ENCODE measurements at places on chromosomes 7 and 10.

DNA sequence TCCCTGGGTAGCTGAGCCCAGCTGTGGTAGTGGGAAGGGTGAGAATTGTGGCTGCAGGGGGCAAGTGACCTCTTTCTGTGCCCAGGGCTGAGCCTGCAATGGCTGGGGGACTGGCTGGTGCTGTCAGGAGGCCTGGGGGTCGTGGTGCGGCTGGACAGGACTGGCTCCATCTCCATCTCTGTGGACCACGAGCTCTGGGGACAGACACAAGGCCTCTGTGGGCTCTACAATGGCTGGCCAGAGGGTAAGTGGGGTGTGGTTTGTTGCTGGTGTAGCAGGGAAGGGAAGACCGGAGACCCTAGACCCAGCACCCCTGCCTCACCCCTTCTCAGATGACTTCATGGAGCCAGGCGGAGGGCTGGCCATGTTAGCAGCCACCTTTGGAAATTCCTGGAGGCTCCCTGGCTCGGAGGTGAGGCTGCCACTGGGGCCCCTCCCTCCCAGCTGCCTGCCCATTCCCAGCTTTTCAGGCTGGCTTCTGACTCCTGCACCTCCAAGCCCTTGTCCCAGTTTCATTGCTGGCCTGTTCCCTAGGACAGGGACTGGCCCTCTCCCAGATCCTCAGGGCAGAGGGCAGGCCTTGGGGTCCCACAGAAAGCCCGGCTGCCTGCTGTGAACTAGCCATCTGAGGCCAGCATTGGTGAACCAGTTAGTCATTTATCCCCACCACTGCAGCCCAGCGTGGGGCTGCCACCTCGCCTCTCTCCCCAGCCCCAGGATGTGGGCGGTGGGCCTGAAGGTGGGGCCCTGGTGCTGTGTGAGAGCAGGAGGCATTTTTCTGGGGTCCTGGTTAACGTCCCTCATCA lies 5.5 kb upstream of the ZNF467 start:
- DNase-seq: no peak

DNA sequence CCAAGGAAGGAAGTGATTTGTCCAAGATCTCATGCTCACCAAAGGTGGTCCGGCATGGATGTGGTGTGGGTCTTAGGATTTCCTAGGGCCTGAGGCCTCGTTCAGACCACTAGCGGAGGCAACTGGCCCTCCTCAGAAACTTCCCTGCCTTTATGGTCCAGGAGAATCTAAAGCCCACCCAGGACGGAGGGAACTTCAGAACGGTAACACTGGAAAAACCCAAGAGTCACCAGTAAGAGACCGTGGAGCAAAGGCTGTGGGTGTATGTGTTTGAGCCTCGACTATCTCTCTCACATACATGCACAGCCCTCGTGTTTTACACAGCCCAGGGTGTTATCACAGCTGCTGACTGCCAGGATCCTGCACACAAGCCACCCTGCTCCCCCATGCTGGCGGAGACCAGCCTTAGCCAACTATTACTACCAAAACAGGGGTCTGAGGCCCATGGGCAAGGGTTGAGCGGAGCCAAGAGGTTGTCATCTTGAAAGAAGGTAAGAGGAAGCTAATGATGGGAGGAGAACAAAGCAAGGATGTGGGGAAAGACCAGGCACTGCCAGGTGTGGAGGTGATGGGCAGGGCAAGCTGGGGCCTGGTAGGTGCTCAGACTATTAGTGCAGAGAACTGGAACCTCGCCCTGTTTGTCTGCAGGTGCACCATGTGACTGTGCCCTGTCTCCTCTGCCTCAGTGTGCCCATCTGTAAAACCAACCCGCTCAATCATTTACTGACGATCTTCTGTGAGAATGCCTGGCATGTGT lies 170.2 kb upstream of the ZMIZ1 start:
- no peak for DNase-seq

- DNase-seq: no peak
These were observed 57.0 kb downstream of the CDC123 start for GRCh38 chr10:12252882-12253546.

DNA sequence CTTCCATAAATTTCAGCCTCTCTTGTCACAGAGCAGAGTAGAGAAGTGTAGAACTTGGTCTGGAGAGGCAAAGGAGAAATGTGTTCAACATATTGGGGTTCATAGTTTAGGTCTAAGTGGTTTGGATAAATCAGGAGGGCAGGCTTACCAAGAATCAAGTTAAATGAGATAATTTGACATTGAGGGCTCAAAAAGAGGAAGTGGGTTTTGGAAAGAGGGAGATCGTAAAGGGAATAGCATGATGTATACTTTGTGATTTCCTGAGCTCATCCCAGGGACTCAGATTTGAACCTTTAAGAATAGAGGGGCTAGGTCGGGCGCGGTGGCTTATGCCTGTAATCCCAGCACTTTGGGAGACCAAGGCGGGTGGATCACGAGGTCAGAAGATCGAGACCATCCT lies 34.7 kb upstream of the NPY start:
- no peak for DNase-seq

DNA sequence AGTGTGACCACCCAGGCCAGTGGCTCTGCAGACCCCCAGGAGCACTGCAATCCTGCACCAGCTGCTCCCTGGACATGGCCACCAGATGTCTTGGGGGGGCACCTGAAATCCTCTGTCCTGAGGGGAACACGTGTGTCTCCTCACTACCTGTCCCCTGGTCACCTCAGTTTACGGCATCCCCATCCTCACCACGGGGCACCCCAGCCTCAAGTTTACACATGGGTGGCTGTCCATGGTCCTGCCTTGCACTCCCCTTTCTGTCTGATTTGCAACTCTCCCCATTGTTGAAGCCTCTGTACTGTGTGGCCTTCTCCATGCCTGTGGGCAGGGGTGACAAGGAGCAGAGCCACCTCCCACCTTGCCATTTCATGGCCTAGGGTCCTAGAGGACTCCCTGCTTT lies 67.2 kb downstream of the RAMP3 start:
- no peak for DNase-seq

GRCh38 chr10:93330824-93331223 lies 151.3 kb downstream of the MYOF start:
- DNase-seq: no peak

GRCh38 chr10:88810196-88810961 lies 7.8 kb downstream of the LIPM start:
- no peak for DNase-seq

DNA sequence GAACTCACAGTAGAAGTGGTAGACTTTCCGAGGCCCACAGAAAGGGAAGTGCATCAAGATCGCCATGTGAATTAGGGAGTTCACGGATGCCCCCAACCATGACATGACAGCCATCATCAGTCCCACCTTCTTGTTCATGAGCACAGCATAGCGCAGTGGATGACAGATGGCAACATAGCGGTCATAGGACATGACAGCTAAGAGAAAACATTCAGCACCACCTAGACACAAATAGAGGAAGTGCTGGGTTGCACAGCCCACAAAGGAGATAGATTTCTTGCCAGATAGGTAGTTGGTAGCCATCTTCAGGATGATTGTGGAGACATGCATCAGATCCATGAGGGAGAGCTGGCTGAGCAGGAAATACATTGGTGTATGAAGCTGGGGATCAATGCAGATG lies 342 bp downstream of the OR2AE1 start:
- DNase-seq: no peak

DNA sequence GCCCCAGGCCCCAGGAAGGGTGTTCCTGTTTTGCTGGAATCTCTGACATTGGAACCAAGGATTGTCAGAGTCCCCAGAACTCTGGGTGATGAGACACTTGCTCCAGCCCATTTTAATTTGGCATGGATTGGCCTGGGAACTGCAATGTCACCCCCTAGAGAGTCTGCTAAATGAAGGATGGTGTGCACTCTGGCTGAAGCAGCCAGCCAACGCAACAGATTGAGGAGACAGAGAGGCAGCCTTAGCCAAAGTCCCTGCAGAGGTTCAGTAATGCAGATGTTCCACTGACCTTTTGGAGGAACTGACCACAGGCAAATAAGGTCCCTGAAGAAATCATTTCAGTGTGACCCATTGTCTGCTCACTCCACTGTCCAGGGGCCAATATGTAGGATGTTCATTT lies 13.4 kb downstream of the LRRC18 start:
- DNase-seq: no peak

GRCh38 chr7:133682364-133683181 lies 429.7 kb downstream of the EXOC4 start:
- DNase-seq: no peak

GRCh38 chr7:40105879-40106473 lies 28.4 kb downstream of the MPLKIP start:
- DNase-seq: no peak

DNA sequence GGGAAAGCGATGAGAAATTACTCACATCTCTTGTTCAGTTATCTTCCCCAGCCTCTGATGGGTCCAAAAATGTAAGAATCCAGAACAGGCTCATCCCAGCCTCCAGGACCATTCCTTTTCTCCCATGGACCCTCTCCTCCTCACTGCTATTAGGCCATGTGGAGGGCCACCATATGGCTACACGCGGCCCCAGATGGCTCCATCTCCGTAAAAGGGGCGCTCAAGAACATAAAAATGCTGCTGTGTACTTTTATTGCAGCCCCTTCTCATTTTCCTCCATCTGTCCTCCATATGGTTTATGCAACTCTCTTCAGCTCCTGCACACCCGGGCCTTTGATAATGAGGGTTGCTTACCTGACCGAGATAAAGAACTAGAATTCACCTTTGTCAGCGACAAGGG lies 166.2 kb downstream of the RAPGEF5 start:
- DNase-seq: no peak

- peak; percentile 9 for DNase-seq
These were observed 145.1 kb downstream of the SEMA3D start for GRCh38 chr7:85041605-85042216.

DNA sequence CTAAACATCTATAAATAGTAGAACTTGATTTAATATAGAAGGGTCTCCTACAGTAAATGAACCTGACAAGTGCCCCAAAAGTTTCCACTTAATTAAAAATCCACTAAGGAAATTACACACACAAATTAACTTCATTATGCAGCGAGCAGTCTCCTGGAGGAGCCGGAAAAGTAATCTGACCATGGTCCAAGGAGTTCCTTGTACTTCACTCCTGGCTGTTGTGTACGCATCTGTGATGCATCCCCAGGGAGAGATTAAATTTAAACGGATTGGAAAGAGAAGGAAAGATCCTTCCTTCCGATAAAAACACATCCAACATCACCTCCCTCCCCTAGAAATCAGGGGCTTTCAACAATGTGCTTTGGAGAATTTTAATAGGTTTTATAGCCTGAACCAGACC lies 85.5 kb downstream of the PARD3 start:
- DNase-seq: no peak

- peak; percentile 67 for DNase-seq
These were observed at the start of gene CAMK1D for GRCh38 chr10:12348870-12349628. Gene CAMK1D (plus strand): TSS chr10:12349547.

DNA sequence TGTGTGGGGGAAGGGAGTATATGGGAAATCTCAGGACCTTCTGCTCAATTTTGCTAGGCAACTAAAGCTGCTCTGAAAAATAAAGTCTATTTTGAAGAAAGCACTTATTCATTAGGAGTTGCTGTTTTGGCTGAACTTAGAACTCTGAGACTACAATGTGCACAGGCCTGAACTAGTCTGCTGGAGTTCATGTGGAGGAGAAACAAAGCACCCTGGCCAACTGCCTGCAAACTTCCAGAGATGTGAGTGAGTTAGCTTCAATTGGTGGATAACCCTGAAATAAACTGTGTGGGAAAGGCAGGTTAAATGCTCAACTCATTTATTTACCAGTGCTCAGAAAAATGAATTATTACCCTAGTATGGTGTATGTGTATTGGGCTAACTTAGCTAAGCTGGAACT lies 17.3 kb upstream of the FAM241B start:
- DNase-seq: no peak

GRCh38 chr10:78224602-78225001 lies 190.9 kb downstream of the RPS24 start:
- DNase-seq: no peak

All from stimulated activated CD4-positive, alpha-beta T cell treated with anti-CD3 and anti-CD28 coated beads, Interleukin-4, amount 100 ng/mL, for 48 hours (primary cell).